ENCODE measurements at places on chromosomes 2 and 18.
A peak's percentile ranks its signal among the peaks of the same experiment; 100 is the strongest.

DNA sequence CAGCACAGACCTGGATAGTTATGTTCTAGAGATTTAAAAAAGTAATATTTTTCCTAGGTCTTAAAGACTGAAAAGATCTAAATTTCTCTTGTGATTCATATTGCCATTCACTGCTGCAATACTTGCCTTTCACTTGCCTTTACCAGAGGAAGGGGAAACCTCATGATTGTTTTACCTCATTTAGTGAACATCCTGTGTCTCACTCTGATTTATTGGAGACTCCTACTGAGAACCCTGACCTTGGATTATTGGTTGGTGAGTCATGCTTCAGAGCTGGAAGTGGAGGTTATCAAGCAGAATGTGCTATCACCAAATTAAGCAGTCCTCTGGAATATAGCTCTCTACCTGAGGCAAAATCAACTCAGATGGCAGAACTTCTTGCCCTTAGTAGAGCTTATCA lies 500.5 kb downstream of the TSN start:
- DNase-seq = peak; percentile 11

- no peak for DNase-seq
Observed at GRCh38 chr2:24971286-24971535, 544 bp downstream of the DNAJC27 start.

DNA sequence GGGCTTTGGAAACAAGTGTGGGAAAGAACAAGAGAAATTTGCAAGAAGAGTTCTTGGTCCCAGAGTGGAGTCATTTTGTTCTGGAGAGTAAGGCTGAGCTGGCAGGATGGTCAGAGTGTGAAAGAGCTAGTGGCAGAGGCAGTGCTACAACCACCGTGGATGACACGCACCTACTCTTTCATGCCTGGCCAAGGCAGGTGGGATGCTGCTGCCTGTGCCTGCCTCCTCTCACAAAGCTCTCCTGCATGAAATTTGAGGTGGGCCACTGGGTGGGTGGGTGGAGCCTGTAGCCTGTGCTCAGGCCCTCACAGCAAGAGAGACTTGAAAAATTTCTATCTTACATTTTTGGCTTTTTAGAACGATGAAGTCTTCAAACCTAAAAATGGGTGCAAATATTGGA lies 9.4 kb upstream of the INO80C start:
- DNase-seq = no peak

GRCh38 chr2:191250986-191251385 lies 5.8 kb downstream of the MYO1B start:
- DNase-seq = no peak

GRCh38 chr2:120436885-120437603 lies 91.1 kb downstream of the INHBB start:
- peak; percentile 44 for DNase-seq

- DNase-seq = no peak
Observed at GRCh38 chr2:161119483-161119882, 40.7 kb upstream of the TANK start.

DNA sequence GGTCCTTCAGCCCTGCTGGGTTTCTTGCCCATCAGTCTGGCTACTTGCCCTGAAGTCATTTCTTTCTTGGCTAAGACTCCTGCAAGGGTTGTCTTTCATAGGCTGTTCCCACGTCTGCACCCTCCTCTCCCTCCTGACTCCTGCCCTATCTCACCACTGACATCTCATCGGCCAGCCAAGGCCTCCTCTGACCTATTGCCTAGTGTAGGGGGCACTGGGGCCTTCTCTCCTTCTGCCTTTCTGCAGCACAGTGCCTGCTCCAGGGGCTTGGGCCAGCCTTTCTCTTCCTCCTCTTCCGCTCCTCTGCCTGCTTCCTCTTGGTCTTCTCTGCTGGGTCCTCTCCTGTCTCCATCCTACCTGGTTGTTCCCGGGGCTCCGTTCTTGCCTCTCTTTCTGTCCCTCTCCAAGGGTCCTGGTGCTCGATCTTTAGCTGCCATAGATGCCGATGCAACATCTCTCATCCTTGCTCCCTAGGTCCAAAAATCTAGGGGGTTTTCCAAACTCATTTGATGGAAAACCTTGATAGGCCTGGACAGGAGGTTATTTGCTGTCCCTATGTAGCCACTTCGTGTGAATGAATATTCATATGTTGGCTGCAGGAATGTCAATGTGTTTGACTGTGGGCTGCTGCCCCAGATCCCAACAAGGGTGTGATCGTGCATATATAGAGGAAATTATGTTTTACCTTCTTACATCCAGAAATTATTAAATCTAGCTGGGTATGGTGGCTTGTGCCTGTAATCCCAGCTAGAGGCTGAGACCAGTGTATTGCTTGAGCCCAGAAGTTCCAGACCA lies 9.7 kb upstream of the NT5DC4 start:
- DNase-seq = no peak

GRCh38 chr18:56501896-56502295 lies 136.5 kb downstream of the TXNL1 start:
- no peak for DNase-seq

DNA sequence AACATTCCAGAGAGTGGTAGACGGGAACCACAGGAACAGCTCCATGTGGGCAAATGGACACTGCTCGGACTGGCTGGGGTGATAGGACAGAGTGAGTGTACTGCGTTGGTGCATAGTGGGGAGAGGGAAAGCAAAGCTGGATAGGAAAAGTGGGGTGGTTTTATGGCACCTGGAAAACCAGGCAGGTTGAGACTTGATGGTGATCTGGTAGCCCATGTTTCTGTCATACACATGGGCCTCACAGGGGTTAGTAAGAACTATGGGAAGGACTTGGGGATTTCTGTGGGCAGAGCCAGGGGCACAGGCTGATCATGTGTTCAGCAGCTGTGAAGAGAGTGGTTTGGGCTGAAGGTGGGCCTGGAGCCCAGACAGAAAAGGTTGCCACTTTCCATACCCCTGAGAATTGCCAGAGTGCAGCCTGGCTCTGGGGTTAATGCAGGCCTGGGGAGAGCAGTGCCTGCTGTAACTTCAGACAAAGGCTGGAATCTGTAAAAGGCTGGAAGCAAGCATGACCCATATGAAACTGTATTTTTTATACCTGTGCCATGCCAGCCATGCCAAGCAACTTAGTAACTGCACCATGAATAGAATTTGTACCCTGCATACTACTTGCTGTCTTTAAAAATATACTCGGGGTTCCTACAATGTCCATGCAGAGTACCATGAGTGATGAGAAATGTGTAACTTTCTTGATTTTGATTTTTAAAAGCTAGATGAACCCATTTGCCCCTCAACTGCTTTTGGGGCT lies 41.9 kb downstream of the RPIA start:
- DNase-seq = no peak

DNA sequence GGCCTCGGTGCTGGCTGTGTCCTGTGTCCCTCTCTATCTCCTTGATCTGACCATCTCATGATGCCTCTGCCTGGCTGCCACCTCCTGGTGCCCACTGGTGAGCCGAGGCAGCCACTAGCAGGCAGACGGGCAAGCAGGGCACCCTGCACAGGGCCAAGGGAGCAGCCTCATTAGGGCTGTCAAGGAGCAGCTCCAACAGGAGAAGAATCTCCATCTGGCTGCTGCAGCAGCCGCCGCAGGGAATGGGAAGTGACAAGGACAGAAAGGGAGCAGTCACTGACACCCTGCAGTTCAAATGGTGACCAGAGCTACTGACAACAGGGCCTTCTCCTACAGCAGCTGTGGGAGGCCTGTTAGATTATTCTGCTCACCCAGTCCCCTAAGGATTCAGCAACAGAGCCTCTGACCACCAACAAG lies 32.6 kb downstream of the ALPK2 start:
- no peak for DNase-seq

DNA sequence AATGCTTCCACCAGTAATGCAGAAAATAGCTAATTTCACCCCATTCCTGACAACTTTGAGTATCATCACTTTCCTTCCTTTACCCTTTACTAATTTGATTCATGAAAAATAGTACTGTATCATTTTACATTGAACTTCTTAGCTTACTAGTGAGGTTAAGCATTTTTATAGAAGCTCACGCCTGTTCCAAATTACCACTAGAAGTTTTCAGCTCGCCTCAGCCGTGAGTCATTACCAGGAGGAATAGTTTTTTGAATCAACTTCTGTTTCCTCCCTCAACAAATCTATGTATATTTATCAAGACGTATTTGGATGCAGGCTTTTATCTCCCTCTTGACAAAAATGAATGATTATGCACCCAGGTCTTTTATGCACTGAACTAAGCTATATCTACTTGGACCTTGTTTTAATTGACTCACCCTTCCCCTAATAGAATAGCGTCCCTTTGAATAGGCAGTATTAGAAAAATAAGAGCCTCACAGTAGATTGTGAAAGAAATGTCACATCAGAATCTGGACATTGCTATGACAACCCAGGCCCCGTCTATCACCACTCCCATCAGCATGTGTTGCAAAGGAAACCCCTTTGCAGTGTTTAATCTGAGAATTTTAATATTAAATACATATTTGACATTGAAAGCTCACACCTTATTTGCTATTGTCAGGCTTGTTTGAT lies 207.4 kb upstream of the NRP2 start:
- DNase-seq = no peak

DNA sequence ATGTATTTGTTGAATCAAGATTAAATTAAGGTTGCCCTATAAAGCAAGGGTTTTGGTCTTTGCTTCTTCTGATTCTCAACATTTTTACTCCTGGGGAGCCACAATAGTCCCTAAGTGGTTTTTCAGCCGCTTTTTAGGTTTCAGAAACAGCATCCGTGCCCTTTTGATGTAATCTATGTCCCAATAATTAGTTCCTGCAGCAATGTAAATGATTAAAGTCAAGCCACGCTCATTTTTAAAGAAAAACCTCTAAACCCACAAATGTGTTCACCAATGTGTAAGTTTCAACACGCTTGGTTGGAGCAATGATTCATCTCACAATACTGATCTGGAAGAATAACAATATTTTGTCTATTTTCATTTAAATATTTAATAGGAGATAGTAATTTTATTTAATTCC lies 5.6 kb downstream of the ARL4C start:
- DNase-seq = no peak

GRCh38 chr2:74554820-74555531 lies 456 bp downstream of the DOK1 start:
- peak; percentile 57 for DNase-seq

DNA sequence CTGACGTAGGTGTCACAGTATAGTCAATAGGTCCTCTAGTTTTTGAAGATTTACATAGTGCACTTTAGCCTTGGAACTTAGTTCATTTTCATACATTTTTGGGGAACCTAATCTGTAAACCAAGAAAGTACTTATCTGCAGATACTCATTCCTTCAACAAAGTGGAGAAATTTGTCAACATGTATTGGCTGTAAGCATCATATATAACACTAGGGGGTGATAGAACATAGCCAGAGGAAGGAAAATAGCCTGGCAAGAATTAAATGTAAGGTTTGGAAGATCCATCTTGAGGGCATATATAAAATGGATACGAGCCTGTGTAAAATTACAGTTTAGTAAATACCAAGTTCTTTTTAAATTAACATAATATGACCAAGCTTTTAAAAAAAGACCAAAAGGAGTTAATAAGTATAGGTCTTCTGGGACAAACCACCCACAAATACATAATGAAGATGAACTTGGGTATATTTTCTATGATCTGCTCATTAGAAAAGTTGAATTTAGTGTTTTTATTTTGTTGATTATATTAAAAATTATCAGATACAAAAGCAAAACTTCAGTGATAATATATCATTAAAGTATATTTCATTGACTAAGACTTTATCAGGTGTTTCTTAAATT lies 18.2 kb downstream of the RPL37A start:
- DNase-seq = peak; percentile 66
